Heart right ventricle (tissue), 16 donors: ENCODE measurements at places on chromosomes 4 and X.
A peak's percentile ranks its signal among the peaks of the same experiment; 100 is the strongest.

- no peak for DNase-seq
- peaks cover 19% of the 10 kb centered on the region for H3K4me1 ChIP-seq
- H3K4me3 ChIP-seq, result peak overlapping the region; percentile 79
- H3K27ac ChIP-seq, result peak overlapping the region; percentile 88
- H3K27me3 ChIP-seq, result no peaks in the 10 kb centered on the region
- no peaks in the 10 kb centered on the region for H3K36me3 ChIP-seq
These were observed 394 bp upstream of the DYNLT3 start for GRCh38 chrX:37847733-37848197.

DNA sequence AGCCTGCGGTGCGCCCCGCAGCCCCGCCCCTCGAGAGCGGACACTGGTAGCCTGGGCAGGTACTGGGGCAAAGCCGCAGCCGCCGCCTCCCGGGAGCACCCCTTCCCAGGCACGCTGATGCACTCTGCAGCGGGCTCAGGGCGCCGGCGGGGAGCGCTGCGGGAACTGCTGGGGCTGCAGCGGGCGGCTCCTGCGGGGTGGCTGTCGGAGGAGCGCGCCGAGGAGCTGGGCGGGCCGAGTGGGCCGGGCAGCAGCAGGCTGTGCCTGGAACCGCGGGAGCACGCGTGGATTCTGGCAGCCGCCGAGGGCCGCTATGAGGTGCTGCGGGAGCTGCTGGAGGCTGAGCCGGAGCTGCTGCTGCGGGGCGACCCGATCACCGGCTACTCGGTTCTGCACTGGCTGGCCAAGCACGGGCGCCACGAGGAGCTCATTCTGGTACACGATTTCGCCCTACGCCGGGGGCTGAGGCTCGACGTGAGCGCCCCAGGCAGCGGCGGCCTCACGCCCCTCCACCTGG lies 401 bp downstream of the SOWAHD start:
- H3K4me3 ChIP-seq, result peak overlapping the region; percentile 14
- peaks cover 11% of the 10 kb centered on the region for H3K27me3 ChIP-seq
- no peak overlapping the region for H3K27ac ChIP-seq
- DNase-seq, result no peak

DNA sequence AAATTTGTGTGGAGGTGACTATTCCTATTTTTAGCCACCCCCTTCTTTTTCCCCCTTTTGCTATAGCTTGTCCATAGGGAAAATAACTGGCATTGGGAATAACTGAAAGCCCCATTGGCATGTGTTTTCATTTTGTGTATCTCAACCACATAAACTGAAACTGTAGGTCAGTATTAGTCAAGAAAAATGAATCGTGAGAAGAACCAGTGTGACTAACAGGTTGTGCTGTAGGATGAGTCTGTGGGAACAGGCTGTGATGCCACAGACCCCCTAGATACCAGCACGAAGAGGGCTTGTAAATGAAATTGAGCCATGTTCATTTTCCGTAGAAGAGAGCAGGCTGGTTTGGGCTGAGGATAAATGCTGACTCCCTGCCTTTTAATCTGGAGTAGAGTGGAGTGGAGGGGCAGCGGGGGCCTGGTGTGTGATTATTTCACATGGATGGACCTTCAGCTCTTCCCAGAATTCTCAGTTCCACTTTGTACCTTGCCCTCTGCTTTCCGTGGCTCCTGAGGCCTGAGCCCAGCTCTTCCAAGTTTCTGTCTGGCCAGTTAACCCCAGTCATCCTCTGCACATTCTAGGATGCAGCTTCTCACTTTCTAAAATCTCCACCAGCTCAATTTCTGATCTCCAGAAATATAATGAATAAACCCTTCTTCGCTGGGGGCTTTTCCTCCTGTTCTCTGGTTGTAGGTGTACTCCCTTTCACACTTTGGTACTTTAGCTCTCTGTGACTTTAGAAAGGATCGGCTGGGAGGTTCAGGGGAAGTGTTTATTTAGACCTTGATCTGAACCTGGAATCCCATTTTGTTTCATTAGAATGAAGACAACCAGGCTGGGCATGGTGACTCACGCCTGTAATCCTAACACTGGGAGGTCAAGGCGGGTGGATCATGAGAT lies 37.3 kb downstream of the DCUN1D4 start:
- H3K36me3 ChIP-seq, result peaks cover 13% of the 10 kb centered on the region

DNA sequence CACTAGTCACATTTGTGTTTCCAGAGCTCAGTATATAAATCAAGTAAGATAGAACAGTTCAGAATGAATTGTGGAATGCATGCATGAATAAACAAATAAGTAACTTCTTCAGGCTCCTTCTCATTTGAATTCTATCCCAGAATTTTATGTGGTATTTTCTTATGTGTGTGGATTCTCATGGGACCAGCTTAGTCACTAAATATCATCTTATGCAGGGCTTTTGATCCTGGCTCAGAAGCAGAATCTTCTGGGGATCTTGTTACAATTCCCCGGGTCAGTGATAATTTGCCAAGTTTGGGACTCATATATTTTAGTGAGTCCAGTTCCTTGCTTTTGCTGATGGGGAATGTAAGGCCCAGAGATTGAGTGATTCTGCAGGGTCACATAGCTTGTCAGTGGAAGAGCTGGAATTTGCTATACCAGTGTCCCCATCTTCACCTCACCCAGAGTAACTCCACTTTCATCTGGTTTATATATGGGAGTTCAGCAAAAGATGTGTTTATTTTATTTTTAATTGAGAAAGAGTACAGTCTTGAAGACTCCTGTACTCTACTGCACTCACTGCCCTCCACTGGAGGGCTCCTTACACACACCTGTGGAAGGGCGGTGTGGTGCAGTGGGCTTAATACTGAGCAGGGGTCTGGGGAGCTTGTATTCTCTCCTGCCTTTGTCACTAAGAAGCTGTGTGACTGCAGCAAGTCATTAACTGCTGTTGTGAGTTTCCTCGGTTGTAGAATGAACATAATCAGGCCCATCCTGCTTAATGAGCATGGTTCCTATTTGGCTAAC lies 198.2 kb upstream of the CXorf66 start:
- H3K27me3 ChIP-seq, result no peaks in the 10 kb centered on the region
- H3K4me3 ChIP-seq, result no peak overlapping the region
- no peaks in the 10 kb centered on the region for H3K4me1 ChIP-seq
- no peak for DNase-seq
- no peaks in the 10 kb centered on the region for H3K36me3 ChIP-seq

- DNase-seq, result no peak
- H3K4me3 ChIP-seq, result no peak overlapping the region
- H3K4me1 ChIP-seq, result no peaks in the 10 kb centered on the region
- no peak overlapping the region for H3K27ac ChIP-seq
- no peaks in the 10 kb centered on the region for H3K27me3 ChIP-seq
- no peaks in the 10 kb centered on the region for H3K36me3 ChIP-seq
These were observed 110.6 kb upstream of the PPARGC1A start for GRCh38 chr4:24000470-24000831.

DNA sequence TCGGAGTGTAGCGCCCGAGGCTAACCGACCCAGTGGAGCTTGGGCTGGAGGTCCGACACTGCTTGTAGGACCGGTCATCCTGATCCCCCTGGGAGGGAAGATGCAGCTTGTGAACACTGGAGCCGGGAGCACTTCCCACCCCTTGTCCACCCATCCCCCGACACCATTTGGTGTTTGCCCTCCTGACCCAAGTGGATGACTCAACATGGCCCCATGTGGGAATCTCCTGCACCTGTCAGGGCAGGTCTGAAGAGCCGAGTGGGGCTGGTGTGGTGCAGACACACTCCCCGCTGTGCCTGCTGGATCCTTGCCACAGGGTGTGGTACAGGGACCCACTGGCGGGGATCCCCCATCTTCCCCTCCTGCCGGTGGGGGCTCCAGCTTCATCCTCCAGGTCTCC lies 90.0 kb upstream of the AFAP1 start:
- H3K27ac ChIP-seq, result no peak overlapping the region
- no peaks in the 10 kb centered on the region for H3K27me3 ChIP-seq
- no peaks in the 10 kb centered on the region for H3K36me3 ChIP-seq
- no peak for DNase-seq
- no peaks in the 10 kb centered on the region for H3K4me1 ChIP-seq
- no peak overlapping the region for H3K4me3 ChIP-seq

DNA sequence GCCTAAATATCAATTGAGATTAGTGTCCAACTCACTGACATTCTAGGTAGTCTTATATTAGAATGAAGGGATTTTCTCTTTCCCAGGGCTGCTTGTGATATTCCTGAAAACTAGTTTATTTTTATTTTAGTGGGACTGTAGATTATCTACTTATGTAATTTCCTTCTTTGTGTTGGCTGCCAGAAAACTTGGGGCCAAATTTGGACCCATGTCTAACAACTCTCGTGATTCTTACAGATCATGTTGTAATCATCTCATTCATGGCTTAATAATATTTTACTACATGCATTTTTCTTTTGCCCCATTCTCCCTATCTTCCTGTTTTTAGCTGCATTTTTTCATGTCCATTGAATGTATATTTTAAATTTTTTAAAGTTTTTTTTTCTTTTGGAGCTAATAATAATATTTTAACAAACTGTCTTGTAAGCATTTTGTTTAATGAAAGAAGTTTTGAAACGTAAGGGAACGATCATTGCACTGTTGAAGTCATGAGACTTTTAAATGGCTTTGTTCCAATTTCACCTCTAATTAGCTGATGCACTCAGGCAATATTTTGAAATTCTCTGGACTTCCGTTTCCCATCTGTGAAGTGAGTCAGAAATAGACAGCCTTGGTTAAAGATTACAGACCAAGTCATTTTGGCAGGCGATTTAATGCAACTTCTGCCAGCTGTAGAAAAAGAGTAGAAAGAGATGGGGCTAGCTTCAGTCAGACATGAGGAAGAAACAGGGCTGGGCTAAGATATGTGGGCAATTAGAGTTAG lies 14.3 kb upstream of the TDO2 start:
- H3K27ac ChIP-seq, result no peak overlapping the region
- H3K27me3 ChIP-seq, result no peaks in the 10 kb centered on the region
- peaks cover 12% of the 10 kb centered on the region for H3K4me1 ChIP-seq
- no peak overlapping the region for H3K4me3 ChIP-seq
- DNase-seq, result no peak
- H3K36me3 ChIP-seq, result no peaks in the 10 kb centered on the region

DNA sequence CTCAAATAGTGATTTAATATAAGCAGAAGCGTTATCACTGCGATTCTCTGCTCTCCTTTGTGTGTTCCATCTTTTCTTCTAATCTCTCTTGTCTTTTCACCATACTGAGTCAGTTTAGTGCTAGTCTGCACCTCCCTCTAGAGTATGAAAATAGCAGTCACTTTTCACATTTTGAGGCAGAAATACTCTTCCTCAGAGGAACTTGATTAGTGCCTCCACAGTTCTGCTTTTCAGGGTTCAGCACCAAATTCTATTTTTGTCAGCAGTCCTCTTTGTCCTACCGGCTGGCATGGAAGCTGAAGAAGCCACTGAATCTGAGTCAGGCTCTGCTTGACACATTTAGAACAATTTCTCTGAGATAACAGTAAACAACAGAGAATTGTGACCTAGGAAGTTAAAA lies 49.7 kb upstream of the ANKRD17 start:
- no peaks in the 10 kb centered on the region for H3K27me3 ChIP-seq
- no peak overlapping the region for H3K4me3 ChIP-seq
- no peak for DNase-seq
- H3K27ac ChIP-seq, result no peak overlapping the region
- H3K4me1 ChIP-seq, result no peaks in the 10 kb centered on the region

DNA sequence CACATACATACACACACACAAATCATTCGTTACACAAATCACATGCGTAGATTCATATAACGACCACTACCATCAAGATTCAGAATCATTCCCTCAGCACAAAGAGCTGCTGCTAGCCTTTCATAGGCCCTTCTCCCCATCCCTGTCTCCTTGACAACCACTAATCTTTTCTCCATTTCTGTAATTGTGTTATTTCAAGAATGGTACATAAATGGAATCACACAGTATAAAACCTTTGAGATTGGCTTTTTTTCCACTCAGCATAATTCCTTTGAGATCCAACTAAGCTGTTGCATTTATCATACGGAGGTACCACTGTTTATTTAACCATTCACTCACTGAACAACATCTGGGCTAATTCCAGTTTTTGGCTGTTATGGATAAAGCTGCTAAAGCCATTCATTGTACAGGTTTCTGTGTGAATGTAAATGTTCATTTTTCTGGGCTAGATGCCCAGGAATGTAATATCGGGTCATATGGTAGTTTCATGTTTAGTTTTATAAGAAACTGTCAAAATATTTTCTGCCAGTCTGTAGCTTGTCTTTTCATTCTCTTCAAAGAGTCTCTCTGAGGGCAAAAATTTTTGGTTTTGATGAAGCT lies 64.1 kb downstream of the USP11 start:
- H3K4me3 ChIP-seq, result no peak overlapping the region
- no peak for DNase-seq
- H3K36me3 ChIP-seq, result no peaks in the 10 kb centered on the region
- H3K27me3 ChIP-seq, result no peaks in the 10 kb centered on the region

- no peak overlapping the region for H3K27ac ChIP-seq
- H3K4me3 ChIP-seq, result no peak overlapping the region
- H3K36me3 ChIP-seq, result no peaks in the 10 kb centered on the region
- H3K4me1 ChIP-seq, result no peaks in the 10 kb centered on the region
- DNase-seq, result no peak
These were observed 87.6 kb upstream of the PLAC1 start for GRCh38 chrX:134745636-134746409.

DNA sequence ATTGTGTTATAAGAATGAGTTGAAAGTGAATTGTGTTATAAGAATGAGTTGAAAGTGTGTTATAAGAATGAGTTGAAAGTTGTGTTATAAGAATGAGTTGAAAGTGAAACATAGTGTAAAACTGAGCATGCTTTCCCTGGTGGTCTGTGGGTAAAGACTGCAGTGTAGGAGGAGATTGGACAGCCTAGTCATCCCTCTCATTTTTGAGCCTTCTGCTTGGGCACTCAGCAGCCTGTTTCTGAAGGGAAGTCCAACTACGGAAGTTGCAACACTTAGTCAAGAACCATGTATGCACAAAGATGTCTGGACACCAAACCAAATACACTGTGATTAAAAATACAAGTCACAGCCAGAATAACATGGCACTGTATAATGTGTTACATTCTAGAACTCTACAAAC lies 72.6 kb downstream of the ANK2 start:
- H3K27ac ChIP-seq, result no peak overlapping the region
- H3K27me3 ChIP-seq, result no peaks in the 10 kb centered on the region
- no peaks in the 10 kb centered on the region for H3K36me3 ChIP-seq
- peaks cover under 1% of the 10 kb centered on the region for H3K4me1 ChIP-seq
- H3K4me3 ChIP-seq, result no peak overlapping the region

DNA sequence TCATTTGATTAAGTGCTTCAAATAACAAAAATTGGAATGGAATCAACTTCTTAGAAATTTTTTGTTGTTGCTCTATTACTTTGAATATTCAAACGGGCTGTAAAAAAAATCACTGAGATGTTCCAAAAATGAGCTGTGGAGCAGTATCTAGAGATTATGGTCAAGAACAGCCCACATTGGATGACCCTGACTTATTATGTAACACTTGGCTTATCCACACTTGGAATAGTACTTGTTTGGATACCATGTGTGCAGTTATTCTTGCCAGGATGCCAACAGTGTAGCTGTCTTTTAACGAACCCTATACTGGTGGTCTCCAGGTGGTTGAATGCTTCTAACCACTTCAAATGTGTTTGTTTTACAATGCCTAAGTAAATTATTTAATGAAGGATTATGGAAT lies 64.9 kb upstream of the CAMK2D start:
- H3K27me3 ChIP-seq, result no peaks in the 10 kb centered on the region
- H3K36me3 ChIP-seq, result no peaks in the 10 kb centered on the region
- no peak overlapping the region for H3K4me3 ChIP-seq
- peaks cover 31% of the 10 kb centered on the region for H3K4me1 ChIP-seq

GRCh38 chrX:78650906-78651437 lies 8.2 kb downstream of the RTL3 start:
- H3K4me1 ChIP-seq, result no peaks in the 10 kb centered on the region
- H3K36me3 ChIP-seq, result no peaks in the 10 kb centered on the region
- H3K27ac ChIP-seq, result no peak overlapping the region
- H3K27me3 ChIP-seq, result no peaks in the 10 kb centered on the region
- DNase-seq, result no peak

GRCh38 chr4:26179316-26179760 lies 141.5 kb upstream of the RBPJ start:
- H3K4me3 ChIP-seq, result no peak overlapping the region
- H3K36me3 ChIP-seq, result no peaks in the 10 kb centered on the region
- H3K27me3 ChIP-seq, result no peaks in the 10 kb centered on the region
- H3K27ac ChIP-seq, result no peak overlapping the region
